ENCODE measurements at places on chromosomes 2 and 18. TPM values are rescaled to one million over a fixed set of nuclear protein-coding genes. Genes with fewer than 3 reads are reported as not detected.

- H3K4me3 ChIP-seq: no peak overlapping the region
- DNase-seq: no peak
- H3K36me3 ChIP-seq: no peaks in the 10 kb centered on the region
These were observed 48.2 kb downstream of the HAUS1 start for GRCh38 chr18:46152436-46152807.

DNA sequence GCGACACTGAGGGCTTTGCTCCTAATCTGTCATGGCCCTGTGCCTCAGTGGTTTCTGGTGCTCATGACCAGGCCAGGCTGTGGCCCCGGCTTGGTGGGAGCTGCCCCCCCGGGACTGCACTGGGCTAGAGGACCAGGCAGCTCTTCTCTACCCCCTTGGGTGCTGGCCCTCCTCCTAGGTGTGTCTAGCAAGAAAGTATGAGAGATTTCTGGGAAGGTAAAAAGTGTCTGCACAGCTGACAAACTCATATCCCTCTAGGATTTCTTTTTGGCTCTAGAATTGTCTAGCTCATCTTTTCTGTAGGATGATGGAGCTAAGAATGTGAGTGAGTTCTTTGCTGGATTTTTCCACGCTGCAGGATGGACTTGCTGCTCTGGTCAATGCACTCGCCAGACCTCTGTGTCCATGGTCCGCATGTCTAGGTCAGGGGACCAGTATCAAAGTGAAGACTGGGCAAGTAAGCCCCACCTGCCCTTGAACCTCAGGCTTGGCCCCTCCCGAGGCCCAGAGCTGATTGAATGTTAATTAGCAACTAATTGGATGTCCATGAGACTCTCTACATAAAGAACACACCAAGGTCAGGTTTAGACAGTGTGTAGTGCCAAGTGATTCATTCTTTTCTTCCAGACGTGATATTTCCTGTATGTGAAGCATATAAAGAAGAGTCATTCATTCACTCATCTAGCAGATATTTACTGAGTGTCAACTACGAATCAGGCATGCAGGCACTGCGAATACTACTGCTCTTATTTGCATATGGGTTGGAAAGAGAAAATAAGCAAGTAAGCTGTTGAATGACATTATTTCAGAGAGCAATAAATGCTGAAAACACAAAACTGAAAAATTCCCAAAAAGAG, 15.6 kb upstream of the PSD4 start:
- peaks cover 4% of the 10 kb centered on the region for H3K36me3 ChIP-seq
- no peaks in the 10 kb centered on the region for H3K27me3 ChIP-seq
- H3K27ac ChIP-seq: peak overlapping the region; percentile 59
- DNase-seq: no peak

NOTO gene
- not detected for polyA plus RNA-seq

- no peaks in the 10 kb centered on the region for H3K4me1 ChIP-seq
- no peaks in the 10 kb centered on the region for H3K36me3 ChIP-seq
- no peak overlapping the region for H3K27ac ChIP-seq
- no peak for DNase-seq
These were observed 37.3 kb upstream of the C18orf32 start for GRCh38 chr18:49524349-49524748.

RNF125 gene
- 13.9 TPM for polyA plus RNA-seq

Data from naive B cell (primary cell).